Osteoblast (primary cell): ENCODE measurements at places on chromosomes 5 and 9. TPM values are rescaled to one million over a fixed set of nuclear protein-coding genes. Genes with fewer than 3 reads are reported as not detected.
A peak's percentile ranks its signal among the peaks of the same experiment; 100 is the strongest.

DNA sequence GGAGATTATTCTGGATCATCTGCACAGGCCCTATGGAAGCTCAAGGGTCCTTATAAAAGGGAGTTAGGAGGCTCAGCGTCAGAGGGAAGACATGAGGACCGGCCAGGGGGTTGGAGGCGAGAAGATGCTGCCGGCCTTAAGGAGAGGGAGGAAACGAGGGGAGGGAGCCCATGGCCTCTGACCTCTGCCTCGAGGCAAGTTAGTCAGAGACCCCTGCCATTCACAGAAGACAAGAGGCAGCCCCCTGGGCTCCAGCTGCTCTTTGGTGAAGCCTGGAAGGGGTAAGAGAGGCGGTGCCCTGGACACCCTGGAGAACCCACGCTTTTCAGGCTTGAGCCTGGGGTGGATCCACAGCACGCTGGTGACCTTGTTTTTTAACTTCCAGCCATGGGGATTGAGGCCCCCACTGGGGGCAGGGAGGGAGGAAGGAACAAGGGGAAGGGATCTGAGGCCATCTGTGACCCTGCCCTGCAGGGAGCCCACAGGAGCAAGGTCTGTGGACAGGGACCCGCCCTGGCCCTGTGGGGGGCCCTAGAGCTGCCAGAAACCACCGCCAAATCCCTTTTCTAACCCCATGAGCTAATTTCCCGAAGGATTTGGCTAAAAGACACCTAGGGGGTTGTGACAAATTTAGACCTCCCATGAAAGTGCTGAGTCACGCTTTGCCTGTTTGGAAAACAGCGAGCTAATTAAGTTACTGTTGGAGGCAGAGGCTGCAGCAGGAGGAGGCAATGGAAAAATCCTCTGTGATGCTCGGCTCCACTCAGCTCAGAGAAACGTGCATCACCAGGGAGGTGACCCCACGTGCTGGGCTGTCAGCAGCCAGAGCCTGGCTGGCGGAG, 49.7 kb downstream of the OLFM1 start:
- no peaks in the 10 kb centered on the region for H3K27me3 ChIP-seq
- peak; percentile 69 for DNase-seq
- no peaks in the 10 kb centered on the region for H3K4me1 ChIP-seq
- no peak overlapping the region for H3K27ac ChIP-seq
- no peak overlapping the region for H3K4me3 ChIP-seq

- H3K4me1 ChIP-seq, result peaks cover 24% of the 10 kb centered on the region
- no peak overlapping the region for H3K4me3 ChIP-seq
- no peaks in the 10 kb centered on the region for H3K27me3 ChIP-seq
- H3K36me3 ChIP-seq, result peaks cover 10% of the 10 kb centered on the region
Observed at GRCh38 chr9:136361754-136362449, 1.6 kb downstream of the DNLZ start.

- H3K4me3 ChIP-seq, result no peak overlapping the region
- peaks cover 60% of the 10 kb centered on the region for H3K36me3 ChIP-seq
- no peak for DNase-seq
- H3K27ac ChIP-seq, result no peak overlapping the region
- H3K27me3 ChIP-seq, result no peaks in the 10 kb centered on the region
- peaks cover 19% of the 10 kb centered on the region for H3K4me1 ChIP-seq
Observed at GRCh38 chr5:149543361-149544027, 7.7 kb downstream of the CSNK1A1 start.

The RGP1 gene
- 16.5 and 18.5 TPM in 2 replicates for total RNA-seq

The PCDHA1 gene
- total RNA-seq, result not detected in 2 replicates

The RLN2 gene
- total RNA-seq, result not detected in 2 replicates

DNA sequence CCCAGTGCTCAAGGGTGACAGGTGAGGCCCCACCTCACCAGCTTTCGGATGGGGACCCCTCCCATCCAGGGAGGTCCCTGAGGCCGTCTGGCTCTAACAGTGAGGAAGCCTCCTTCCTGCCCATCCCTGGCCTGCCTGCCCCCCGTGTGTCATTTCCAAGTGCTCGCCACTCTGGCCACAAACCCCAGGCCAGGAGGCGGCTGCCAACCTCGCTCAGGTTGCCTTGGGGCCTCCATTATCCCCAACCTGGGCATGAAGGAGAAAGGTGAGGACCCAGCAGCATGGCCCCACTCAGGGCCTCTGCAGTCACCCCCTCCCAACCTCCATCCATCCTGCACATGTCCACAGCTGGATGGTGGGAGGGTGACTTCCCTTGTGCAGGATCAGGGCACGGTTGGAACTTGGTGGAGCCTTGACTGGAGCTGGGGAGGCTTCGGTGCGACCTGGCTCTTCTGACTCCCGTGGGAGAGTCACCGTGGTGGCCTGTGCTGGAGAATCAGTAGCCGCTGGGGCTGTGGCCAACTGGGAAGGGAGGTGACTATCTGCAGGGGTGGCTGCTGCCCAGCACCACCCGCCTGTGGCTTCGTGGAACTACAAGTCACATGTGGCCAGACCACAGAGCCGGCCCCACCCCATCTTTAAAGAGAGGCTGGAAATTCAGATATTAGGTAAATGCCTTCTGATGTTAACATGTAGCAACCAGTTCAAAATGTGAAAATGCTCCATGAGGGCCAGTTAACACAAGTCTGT, 37.5 kb upstream of the GFPT2 start:
- H3K4me1 ChIP-seq, result no peaks in the 10 kb centered on the region
- H3K27ac ChIP-seq, result no peak overlapping the region
- no peaks in the 10 kb centered on the region for H3K27me3 ChIP-seq
- peak; percentile 59 for DNase-seq

DNA sequence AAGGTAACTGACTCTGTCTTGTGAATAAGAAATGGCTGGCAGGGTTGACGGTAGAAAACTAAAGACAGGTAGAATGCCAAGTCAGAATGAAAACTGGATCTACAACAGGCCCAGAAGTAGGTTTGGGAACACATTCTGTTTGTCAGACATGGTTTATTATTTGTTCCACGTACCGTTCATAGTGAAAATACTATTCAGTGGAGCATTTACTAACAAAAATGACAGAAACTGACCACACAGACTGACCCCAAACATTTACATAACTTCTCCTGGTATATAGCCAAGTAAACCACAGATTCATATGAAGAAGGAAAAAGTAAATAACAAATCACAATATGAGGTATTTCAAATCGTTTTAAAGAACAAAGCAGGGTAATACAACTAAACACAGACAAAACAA, 73.7 kb downstream of the SLC38A9 start:
- H3K36me3 ChIP-seq, result no peaks in the 10 kb centered on the region
- DNase-seq, result no peak
- no peak overlapping the region for H3K4me3 ChIP-seq
- peaks cover 25% of the 10 kb centered on the region for H3K4me1 ChIP-seq

The ZBTB26 gene
- 5.0 and 5.4 TPM in 2 replicates for total RNA-seq

The SHISAL2B gene
- total RNA-seq, result not detected in 2 replicates
